Right ventricle myocardium superior (tissue), 1 donor: ENCODE measurements at places on chromosomes 3 and 15. TPM values are rescaled to one million over a fixed set of nuclear protein-coding genes. Genes with fewer than 3 reads are reported as not detected.

The SLC28A2 gene
- total RNA-seq = not detected

The LINGO1 gene
- total RNA-seq = 0.81 TPM

The THSD4 gene
- total RNA-seq = 75.6 TPM

DNA sequence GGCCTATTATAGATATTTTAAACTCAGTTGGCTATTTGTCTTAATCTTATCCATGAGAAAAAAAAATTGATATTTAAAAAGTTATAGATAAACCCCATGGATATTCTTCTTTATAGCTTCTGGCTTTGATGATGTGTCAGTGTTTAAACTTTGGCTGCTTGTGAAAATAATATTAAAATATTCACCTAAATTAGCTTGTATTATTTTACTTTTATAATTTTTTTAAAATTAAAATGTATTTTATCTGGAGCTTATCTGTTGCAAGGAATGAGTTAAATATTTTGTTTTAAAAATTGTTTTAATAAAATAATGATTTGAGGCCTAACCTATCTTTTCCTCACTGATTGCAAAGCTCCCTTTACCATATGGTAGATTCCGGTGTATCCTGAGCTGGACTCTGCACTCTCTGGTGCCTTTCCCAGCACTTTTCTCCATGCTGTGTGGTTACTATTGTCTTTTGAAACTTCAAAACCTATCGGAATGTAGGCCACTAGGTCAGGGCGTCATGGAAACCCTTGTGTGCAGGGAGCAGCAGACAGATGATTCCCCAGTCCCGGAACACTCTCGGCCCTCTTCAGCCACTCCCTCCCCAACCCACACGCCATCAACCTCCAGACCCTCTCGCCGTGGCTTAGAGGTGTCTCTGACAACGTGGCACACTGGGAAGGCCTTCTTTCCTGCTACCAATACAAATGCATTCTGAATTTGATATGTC is 252.3 kb upstream of the ATP10A start:
- no peak for DNase-seq

- DNase-seq = no peak
Observed at GRCh38 chr15:68334661-68335124, 57.1 kb downstream of the FEM1B start.

DNA sequence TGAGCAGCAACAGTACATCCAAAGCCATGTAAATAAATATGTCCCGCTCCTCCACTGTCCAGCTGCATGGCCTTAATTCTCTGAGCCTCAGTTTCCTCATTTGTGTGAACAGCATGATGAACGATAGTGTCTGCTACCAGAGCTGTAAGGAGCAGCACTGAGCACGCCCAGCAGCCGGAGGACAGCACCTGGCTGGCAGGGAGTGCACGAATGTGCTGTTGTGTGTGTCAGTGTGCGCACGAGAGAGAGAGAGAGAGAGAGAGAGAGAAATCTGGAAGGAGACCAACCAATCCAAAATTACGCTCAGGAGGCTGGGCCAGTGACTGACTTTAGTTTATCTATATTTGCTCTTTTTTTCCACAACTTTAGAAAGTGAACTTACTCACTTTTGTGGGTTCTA is 26.6 kb upstream of the PLXNA1 start:
- no peak for DNase-seq

- peak; percentile 89 for DNase-seq
Observed at GRCh38 chr15:66619152-66619903, 53.5 kb upstream of the LCTL start.

GRCh38 chr3:194632809-194633348 is 340 bp downstream of the TMEM44 start:
- peak; percentile 57 for DNase-seq
